B cell (primary cell): ENCODE measurements at places on chromosomes 13 and 19. TPM values are rescaled to one million over a fixed set of nuclear protein-coding genes. Genes with fewer than 3 reads are reported as not detected.

DNA sequence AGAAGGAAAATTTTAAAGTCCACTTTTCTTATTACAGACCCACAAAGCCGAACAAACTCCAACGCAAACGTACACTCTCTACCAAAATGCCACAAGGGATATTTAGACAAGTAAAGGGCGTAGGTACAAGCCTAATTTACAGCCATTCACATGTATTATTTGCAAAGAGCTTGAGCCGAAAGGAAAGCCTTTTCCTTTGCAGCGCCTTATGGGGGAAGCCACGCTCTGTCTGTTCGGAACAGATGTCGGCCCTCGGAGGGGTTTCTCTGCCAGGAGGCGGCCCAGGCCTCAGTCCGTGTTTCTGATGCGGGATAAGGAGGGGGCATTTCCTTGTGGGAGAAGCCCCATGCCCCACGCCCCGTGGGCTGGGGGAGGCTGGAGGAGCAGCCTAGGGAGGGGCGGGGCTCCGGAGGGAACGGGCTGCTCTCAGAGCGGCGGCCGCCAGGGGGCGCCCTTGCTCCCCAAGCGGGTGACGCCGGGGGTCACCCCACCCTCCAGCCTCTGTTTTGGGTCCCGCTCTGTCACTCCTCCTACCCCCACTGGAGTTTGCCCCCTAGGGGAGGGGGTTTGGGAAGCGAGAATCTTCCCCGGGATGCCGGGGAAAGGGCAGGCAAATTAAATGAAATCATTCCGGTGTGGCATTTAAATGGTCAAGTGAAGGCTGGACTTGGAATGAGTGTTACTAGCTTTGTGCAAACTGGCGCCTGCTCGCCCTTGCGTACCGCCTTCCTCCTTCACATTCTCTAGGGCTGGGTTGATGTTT is 2.9 kb downstream of the HTR2A start:
- H3K27ac ChIP-seq: no peak overlapping the region
- peaks cover 15% of the 10 kb centered on the region for H3K4me1 ChIP-seq
- DNase-seq: peak; percentile 80
- H3K36me3 ChIP-seq: no peaks in the 10 kb centered on the region
- peaks cover 25% of the 10 kb centered on the region for H3K27me3 ChIP-seq

DNA sequence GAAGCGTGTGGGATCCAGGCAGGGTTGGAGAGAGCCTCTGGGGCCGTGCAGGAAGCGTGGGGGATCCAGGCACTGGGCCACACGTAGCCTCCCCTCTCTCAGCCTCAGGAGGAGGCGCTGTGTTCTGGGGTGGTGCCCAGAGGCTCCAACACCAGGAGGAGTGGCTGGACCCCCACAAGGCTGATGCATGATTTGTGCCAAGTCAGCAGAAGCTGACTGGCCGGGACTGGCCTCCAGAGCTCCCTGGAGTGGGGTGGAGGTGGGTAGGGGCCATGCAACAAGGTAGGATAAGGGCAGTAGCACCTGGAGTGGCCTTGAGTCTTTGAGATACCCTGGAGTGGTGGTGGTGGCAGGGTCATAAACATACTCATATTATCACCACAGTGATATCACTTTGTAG is 75.3 kb downstream of the ERICH6B start:
- no peak for DNase-seq
- no peak overlapping the region for H3K27ac ChIP-seq
- H3K36me3 ChIP-seq: no peaks in the 10 kb centered on the region
- no peak overlapping the region for H3K4me3 ChIP-seq
- no peaks in the 10 kb centered on the region for H3K27me3 ChIP-seq

DNA sequence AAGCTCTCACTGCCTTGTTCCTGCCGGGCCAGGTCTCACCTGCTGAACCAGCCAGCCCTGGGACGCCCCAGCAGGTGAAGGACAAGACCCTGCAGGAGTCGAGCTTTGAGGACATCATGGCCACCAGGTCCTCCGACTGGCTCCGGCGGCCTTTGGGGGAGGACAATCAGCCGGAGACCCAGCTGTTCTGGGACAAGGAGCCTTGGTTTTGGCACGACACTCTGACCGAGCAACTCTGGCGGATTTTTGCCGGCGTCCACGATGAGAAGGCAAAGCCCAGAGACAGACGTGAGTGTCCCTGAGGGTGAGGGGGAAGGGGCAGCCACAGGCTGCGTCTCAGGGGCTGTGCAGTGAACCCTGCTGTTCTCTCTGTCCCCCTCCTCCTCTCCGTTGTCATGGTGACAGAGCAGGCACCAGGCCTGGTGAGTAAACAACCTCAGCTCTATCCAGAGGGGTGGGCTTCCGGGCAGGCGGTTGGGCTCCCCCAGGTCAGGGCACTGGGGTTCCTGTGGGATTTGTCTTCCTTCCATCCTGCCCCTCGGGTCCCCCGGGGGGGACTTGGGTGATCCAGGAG is 9.7 kb downstream of the TLE6 start:
- no peak for DNase-seq
- no peaks in the 10 kb centered on the region for H3K27me3 ChIP-seq
- no peak overlapping the region for H3K4me3 ChIP-seq
- no peak overlapping the region for H3K27ac ChIP-seq
- no peaks in the 10 kb centered on the region for H3K36me3 ChIP-seq

- DNase-seq: no peak
- no peaks in the 10 kb centered on the region for H3K36me3 ChIP-seq
- H3K27me3 ChIP-seq: no peaks in the 10 kb centered on the region
- H3K4me1 ChIP-seq: no peaks in the 10 kb centered on the region
- no peak overlapping the region for H3K27ac ChIP-seq
Measured at GRCh38 chr19:27673986-27674385, 1539.0 kb downstream of the UQCRFS1 start.

DNA sequence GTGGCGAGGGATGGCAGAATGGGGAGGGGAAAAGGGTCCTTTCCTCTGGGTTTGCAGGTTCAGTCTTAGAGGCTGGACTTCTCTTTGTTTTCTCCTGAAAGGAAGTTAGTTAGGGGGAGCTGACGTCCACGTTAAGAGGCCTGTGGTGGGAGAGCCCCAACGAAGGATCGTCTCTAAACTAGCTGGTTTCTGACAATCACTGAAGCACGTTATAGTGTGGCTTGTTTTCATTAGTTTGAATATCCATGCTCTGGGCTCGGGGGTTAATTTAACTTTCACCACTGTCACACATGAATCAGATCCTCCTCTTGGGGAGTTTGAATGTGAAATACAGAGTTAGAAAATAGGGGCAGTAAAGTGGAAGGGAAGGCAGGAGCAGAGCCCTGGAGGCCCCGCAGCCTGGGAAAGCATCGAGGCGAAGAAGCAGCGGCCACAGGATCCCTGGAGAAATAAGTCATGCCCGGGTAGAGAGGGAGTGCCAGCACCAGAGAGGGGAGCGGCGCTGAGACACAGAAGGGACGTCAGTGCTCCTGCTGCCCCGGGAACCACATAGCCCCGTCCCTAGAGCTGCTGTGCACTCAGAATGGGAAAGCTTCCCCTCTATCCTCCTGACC is 31.1 kb upstream of the AMER2 start:
- H3K27ac ChIP-seq: no peak overlapping the region
- H3K27me3 ChIP-seq: no peaks in the 10 kb centered on the region
- no peaks in the 10 kb centered on the region for H3K4me1 ChIP-seq
- no peaks in the 10 kb centered on the region for H3K36me3 ChIP-seq
- no peak for DNase-seq

DNA sequence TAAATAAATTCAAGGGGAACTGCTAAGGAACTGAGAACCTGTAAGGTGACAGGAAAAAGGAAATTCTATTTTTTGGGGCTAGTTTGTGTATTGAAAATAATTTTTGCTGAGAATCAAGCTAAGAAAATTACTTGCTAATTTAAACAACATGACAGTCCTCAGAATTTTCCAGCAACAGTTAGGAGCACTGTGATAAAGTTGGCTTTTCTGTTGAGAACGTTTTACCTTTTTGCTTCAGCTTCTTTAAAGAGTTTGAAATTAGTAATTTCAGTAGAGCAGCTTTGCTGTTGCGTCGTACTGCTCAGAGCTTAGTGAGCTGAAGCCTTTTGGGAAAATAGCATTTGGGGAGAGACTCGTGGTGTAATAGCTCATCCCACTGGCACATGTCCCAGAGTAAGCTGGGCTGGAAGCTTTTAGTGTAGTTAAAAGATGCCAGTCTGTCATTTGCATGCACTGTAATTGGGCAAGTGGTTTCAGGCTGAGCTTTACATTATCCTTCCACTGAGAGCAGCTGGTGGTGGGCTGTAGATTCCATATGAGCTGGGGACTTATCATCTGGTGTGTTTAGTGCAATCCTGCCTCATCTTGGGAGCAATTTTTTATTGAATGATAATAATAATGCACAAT is 69.8 kb downstream of the LRCH1 start:
- H3K4me3 ChIP-seq: no peak overlapping the region
- no peaks in the 10 kb centered on the region for H3K27me3 ChIP-seq
- peaks cover 75% of the 10 kb centered on the region for H3K4me1 ChIP-seq
- no peak overlapping the region for H3K27ac ChIP-seq

- no peak overlapping the region for H3K27ac ChIP-seq
- no peaks in the 10 kb centered on the region for H3K36me3 ChIP-seq
- H3K4me3 ChIP-seq: no peak overlapping the region
- peaks cover 11% of the 10 kb centered on the region for H3K4me1 ChIP-seq
Measured at GRCh38 chr19:46422344-46422743, 6.4 kb downstream of the PNMA8C start.

- DNase-seq: no peak
- H3K27me3 ChIP-seq: no peaks in the 10 kb centered on the region
- no peak overlapping the region for H3K27ac ChIP-seq
- H3K4me1 ChIP-seq: no peaks in the 10 kb centered on the region
Measured at GRCh38 chr13:44104969-44105368, 225.3 kb downstream of the LACC1 start.

DNA sequence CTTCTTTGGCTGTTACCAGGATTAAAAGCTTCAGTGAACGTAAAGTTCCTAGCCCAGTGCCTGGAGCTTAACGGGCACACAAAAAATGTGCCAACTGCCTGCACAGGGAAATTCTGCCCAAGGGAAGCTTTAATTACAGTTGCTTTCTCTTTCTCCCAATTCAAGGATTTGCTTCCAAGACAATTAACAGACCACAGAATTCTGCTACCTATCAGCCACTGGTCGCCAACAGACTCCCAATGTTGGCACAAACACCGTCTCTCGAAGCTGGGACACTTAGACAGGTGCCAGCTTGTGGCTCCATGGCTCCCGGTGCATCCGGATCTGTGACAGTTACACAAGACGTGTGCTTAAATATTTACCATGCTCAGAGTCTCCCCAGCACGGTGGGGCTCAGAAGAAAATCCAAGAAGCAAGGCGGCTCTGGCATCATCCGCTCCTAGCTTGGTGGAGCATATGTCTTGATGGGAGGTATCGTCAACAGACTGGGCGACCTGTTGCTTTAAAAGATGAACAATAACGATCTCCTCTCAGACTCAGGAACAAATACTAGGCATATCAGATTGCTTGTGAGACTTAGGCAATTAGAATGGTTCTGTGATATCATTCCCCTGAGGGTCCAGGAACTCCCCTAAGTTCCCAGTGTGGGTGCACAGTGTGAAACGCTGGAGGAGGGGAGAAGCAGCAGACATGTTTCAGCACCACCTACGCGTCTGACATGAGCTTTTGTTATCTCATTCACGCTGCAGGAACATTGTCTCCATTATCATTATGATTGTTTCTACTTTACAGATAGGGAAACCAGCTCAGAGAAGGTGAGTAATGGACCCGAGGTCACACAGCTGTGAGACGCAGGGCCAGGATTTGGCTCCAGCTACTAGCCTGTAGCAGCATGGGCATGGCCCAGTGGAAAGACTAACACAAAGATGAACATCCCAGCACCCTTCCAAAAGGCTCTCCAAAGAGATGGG is 61.6 kb downstream of the ALOX5AP start:
- H3K36me3 ChIP-seq: no peaks in the 10 kb centered on the region
- no peak overlapping the region for H3K4me3 ChIP-seq
- DNase-seq: no peak
- no peaks in the 10 kb centered on the region for H3K4me1 ChIP-seq
- H3K27me3 ChIP-seq: no peaks in the 10 kb centered on the region
- H3K27ac ChIP-seq: no peak overlapping the region

- DNase-seq: no peak
- peak overlapping the region; percentile 92 for H3K27ac ChIP-seq
- H3K4me3 ChIP-seq: peak overlapping the region; percentile 84
- no peaks in the 10 kb centered on the region for H3K27me3 ChIP-seq
- no peaks in the 10 kb centered on the region for H3K36me3 ChIP-seq
Measured at GRCh38 chr19:2949939-2950285, 5.1 kb upstream of the ZNF77 start.

DNA sequence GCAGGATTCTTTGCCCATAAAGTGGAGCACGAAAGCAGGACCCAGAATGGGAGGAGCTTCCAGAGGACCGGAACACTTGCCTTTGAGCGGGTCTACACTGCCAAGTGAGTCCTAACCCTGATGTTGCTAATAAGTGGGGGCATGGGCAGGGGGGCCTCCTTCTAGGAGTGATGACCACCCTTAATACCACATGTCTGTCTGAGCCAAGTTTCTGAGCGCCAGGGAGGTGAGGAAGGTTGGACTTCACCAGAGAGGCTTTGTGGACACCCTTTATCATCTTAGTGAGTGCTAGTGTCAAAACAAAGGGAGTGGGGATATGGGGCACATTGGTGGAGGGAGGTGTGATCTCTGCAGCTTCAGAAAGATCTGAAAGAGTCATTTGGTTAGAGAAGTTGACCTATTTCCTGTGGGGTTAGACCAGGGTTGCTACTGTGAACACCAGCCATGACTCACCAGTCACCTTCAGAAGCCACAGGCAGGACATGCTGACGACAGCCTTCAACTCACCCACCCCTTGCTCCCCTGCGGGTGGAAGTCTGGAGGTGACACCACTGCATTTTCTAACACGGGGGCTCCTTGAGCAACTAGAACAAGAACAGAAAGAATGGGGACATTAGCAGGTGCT is 8.8 kb downstream of the ALOX5AP start:
- no peak overlapping the region for H3K4me3 ChIP-seq
- H3K27ac ChIP-seq: peak overlapping the region; percentile 8
- peaks cover 61% of the 10 kb centered on the region for H3K36me3 ChIP-seq

- peak; percentile 72 for DNase-seq
- peaks cover 55% of the 10 kb centered on the region for H3K4me1 ChIP-seq
- H3K36me3 ChIP-seq: peaks cover 2% of the 10 kb centered on the region
- H3K4me3 ChIP-seq: no peak overlapping the region
- peak overlapping the region; percentile 98 for H3K27ac ChIP-seq
Measured at GRCh38 chr19:49502866-49503581, 6.8 kb downstream of the RPS11 start.

GRCh38 chr13:90839061-90839460 is 508.4 kb upstream of the MIR17HG start:
- H3K27ac ChIP-seq: no peak overlapping the region
- DNase-seq: no peak
- H3K4me3 ChIP-seq: no peak overlapping the region
- no peaks in the 10 kb centered on the region for H3K36me3 ChIP-seq
- no peaks in the 10 kb centered on the region for H3K4me1 ChIP-seq
- no peaks in the 10 kb centered on the region for H3K27me3 ChIP-seq

- peak; percentile 71 for DNase-seq
- no peaks in the 10 kb centered on the region for H3K36me3 ChIP-seq
- H3K27me3 ChIP-seq: no peaks in the 10 kb centered on the region
- H3K4me1 ChIP-seq: peaks cover 16% of the 10 kb centered on the region
- H3K27ac ChIP-seq: no peak overlapping the region
Measured at GRCh38 chr19:45125975-45126493, 33.1 kb downstream of the PPP1R37 start.

Gene STOML3
- total RNA-seq: not detected in 2 replicates

Gene CYP2A6
- not detected in 2 replicates for total RNA-seq

Gene SPRY2
- total RNA-seq: 0.44 and 0.96 TPM in 2 replicates

Gene TMEM145
- total RNA-seq: not detected in 2 replicates

Gene DCT
- total RNA-seq: 0.10 and 0.22 TPM in 2 replicates

Gene CFAP97D2
- total RNA-seq: 0.22 TPM in 1 of 2 replicates, not detected in the other
